HT-29 (cell line): ENCODE measurements at places on chromosomes 6 and 20.

DNA sequence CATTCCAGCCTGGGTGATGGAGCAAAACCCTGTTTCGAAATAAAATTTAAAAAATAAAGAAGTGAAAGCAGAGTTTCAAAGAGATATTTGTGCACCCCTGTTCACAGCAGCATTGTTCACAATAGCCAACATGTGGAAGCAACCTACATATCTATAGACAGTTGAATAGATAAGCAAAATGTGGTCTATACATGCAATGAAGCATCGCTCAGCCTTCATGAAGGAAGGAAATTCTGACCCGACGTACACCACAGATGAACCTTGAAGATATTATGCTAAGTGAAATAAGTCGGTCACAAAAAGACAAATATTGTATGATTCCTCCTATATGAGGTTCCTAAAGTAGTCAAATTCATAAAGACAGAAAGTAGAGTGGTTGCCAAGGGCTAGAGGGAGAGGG is 6.5 kb upstream of the NCOA6 start:
- DNase-seq = no peak

GRCh38 chr6:77474286-77474956 is 11.1 kb upstream of the HTR1B start:
- no peak for DNase-seq

GRCh38 chr20:50129662-50130355 is 16.9 kb upstream of the UBE2V1 start:
- DNase-seq = peak; percentile 35

- DNase-seq = no peak
Measured at GRCh38 chr6:40398034-40398691, 189.0 kb downstream of the LRFN2 start.

- no peak for DNase-seq
Measured at GRCh38 chr6:37625591-37626374, 71.9 kb downstream of the MDGA1 start.

DNA sequence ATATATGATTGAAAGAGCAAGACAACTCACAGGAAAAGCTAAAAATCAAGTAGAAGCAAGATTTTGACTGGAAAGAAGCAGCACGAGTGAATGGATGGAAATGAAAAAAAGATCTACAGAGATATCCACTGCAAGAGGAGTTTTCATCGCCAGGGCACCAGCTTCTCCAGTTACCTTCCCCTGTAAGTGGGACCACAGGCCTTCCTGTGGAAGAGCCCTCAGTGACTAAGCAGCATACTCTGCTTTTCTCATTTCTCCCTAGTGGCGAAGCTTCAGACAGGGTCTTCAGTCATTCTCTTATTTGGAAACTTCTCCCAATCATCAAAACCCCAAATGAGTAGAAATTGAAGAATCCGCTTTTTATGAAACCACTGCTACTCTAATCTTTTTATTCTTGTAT is 40.5 kb downstream of the ADGRB3 start:
- DNase-seq = no peak

DNA sequence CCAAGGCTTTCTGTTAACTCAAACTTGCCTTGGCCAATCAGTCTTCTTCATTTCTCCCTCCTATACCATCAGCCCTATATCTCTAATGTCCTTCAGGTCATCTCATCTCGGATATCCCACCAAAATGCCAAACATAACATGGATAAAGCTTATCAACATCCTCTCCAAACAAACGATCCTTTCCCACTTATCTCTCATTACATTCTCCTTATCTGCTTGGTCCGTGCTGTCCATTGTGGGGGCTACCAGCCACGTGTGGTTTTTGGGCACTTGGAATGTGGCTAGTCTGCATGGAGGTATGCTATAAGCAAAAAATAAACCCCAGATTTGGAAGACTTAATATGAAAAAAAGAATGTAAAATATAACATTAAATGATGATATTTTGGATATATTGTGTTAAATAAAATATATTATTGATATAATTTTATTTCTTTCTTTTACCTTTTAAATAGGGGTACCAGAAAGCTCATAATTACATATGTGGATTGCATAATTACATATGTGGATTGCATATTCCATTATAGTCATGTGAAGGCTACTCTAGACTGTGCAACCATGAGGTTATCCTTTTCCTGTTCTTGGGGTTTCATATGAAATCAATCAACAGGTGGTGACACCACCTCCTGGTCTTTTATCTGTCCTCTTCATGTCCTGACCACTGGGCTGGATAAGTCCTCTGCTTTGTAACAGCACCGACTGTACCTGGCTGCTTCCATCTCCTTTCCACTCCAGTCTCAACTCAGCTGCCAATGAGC is 123.0 kb downstream of the CD83 start:
- no peak for DNase-seq

DNA sequence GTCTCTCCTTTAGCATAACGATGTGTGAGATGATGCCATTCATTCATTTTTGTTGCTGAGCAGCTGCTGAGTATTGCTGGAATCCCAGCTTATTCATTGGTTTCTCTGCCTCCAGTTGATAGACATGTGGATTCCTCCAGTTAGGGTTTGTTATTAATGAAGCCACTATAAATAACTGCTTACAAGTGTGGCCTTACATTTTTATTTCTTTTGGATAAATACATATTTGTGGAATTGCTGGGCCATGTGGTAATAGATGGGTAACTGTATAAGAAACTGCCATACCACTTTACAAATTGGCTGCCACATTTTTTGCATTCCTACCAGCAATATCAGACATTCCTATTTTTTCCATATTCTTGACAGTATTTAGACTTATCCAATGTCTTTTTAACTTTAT is 2.6 kb upstream of the HLA-B start:
- no peak for DNase-seq

- DNase-seq = no peak
Measured at GRCh38 chr6:74451953-74452352, 753.9 kb downstream of the COL12A1 start.

DNA sequence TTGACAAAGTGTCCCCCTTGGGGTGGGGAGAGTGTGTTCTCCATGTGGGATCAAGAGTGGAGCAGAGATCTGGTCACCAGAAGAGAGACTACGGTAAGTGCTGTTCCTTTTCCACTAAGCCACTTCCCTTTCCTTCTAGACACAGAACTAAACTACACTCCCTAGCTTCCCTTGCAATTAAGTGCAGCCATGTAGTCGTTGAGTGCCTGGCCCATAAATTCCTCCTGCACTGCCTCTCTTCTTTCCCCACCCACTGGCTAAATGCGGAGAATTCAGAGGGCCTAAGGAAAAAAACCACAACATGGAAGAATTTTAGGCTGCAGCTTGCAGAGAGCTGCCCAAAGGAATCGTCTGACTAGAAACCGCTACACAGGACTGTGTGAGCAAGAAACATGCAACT is 1.5 kb downstream of the WDR27 start:
- DNase-seq = peak; percentile 39

GRCh38 chr20:50449738-50450492 is 60.3 kb upstream of the PTPN1 start:
- no peak for DNase-seq

DNA sequence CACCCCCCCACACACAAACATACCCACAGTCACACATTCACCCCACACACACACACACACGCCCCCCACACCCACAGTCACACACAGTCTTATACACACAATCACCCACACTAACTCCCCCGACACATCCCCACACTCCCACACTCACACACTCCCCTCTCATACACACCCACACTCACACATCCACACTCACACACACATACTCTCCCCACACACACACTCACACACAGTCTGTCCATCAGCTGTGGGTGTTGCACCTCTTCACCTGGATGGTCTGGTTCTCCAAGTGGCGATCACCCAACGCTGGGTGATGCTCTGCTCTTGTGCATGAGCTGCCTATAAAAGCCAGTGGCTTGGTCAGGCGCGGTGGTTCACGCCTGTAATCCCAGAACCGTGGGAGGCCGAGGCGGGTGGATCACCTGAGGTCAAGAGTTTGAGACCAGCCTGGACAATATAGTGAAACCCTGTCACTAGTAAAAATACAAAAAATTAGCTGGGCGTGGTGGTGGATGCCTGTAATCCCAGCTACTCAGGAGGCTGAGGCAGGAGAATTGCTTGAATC is 158.9 kb downstream of the SMOC2 start:
- DNase-seq = no peak

- no peak for DNase-seq
Measured at GRCh38 chr6:16329233-16329632, 90.8 kb downstream of the GMPR start.

GRCh38 chr6:42226161-42226611 is 8.5 kb upstream of the MRPS10 start:
- DNase-seq = peak; percentile 39

DNA sequence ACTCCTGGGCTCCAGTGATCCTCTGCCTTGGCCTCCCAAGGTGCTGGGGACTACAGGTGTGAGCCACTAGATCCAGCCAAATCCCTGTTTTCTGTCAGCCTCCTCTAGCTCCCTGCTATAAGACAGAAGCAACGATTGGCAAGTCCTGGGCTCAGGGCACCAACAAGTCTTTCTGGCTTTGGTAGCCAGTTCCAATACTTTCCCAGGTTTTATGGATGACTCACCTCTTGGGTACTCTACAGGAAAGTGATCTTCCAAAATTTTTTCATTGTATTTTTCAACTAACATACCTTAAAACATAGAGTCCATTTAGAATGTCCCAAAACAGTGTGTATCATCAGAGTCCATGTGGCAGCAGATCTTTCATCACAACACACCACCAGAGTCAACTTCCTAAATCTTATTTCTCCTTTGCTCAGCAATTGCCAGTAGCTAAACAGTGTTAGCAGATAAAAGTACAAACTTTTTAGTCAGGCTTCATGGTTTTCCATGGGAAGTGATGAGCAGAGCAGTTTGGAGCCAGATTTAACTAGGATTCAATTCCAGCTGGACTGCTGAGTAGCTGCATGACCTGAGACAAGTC is 13.3 kb downstream of the GABBR1 start:
- no peak for DNase-seq

DNA sequence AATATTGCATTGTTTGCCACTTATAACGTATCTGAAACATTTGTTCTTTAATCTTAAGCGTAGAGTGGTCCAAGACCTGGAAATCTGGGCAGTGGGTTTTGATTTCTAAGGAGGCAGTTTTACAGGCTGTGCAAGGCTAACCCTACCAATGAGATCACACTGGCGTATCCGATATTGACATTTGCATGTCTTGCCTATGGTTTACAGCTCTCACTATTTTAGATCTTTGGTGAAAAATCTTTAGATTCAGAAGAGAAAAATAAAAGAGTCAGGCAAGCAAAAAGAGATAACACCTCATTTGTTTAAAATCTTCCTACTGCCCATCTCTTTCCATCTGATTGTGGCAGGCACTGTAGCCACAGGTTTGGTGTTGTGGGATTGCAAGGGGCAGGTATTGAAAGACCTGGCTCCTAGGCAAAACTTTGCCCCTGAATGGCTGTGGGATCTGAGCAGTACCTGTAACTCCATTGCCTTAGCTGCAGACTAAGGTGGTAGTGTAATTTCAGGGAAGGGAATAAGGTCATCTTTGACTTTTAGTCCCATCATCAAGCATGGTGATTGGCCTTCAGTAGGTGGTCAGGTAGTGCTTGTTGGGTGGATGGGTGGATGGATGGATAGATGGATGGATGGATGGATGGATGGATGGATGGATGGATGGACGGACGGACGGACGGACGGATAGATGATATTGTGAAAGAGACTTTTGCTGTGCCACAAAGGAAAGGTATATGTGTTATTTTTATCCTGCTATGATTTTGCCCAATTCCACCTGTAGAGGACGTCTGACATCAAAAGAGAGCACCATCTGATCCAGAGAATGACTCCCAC is 1.9 kb downstream of the TNFAIP3 start:
- DNase-seq = no peak

- peak; percentile 75 for DNase-seq
Measured at GRCh38 chr6:63783096-63783495, 147.5 kb downstream of the PHF3 start.

DNA sequence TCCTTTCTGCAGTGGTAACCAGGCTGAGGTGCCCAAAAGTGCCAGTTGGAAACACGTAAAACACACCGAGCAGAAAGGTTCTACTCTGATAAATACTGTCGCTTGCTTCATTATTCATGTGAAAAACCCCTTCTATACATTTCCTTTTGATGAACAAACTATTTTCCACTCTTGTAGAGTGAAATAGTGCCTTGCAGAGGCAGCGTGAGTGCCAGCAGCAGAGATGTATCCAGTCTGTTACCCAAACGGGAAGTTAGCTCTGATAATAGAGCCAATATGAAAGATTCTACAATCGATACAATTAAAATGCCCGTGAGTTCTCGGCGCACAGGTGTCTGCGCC is 1.5 kb downstream of the ZBTB46 start:
- no peak for DNase-seq

GRCh38 chr6:29747688-29748250 is 24.5 kb downstream of the HLA-F start:
- no peak for DNase-seq

GRCh38 chr6:159679091-159680077 is 13.7 kb downstream of the SOD2 start:
- no peak for DNase-seq

GRCh38 chr6:53461041-53461656 is 83.8 kb downstream of the GCLC start:
- DNase-seq = no peak

- DNase-seq = no peak
Measured at GRCh38 chr6:42409581-42409980, 42.1 kb downstream of the TRERF1 start.

DNA sequence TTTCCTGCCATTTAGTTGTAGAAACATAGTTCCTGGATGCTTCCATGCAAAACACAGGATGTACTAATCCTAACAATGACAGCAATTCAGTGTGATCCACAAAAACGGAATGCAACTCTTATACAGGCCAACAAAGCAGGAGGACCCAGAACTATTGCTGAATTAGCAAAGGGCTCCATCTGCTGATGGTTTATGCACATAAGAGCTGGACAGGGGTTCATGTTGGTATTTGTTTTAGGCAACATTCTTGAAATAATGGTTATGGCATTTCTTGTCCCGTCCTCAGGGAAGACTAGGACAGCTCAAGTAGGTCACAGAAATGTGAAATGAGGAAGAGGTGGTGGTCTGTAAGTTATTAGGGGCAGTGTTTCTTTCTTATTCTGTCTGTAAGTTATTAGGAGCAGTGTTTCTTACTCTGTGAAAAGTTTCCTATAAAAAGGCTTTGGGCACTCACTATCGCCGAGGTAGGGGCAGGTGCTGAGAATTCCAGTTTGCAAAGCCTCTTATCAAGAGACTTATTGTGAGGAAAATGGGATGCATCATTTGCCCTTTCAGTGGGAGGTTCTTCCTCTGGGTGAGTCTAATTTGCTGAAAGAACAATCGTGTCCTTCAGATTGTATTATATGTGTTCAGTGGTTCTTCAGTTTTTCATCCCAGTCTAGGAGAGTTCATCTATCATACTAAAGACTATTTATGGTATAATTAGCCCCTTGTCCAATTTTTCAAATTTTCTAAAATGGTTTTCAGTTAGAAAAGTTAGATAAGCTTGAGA is 171.1 kb downstream of the MCHR2 start:
- DNase-seq = peak; percentile 54

- no peak for DNase-seq
Measured at GRCh38 chr20:10487142-10488136, 52.3 kb downstream of the SLX4IP start.

DNA sequence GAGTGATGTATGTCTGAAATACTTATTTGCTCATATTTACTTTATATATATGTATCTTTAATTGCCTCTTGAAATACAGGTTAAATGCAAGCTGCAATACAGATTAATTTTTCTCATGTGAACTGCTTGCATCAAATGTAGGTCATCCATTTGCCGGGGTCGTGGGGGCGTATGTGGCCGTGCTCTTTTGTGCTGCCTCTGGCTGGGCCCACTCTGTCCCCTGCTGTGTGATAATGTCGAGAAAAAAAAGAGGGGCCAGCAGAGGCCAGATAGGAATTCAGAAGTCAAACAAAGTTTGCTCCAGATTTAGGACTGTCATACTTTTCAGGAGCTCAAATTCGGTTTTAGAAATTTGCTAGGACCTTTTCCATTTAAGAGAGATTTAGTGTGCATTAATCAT is 459.6 kb upstream of the SOX4 start:
- no peak for DNase-seq
